ENCODE measurements at places on chromosomes 12 and 14.

- no peak for DNase-seq
Measured at GRCh38 chr14:25570483-25570882, 520.5 kb upstream of the STXBP6 start.

DNA sequence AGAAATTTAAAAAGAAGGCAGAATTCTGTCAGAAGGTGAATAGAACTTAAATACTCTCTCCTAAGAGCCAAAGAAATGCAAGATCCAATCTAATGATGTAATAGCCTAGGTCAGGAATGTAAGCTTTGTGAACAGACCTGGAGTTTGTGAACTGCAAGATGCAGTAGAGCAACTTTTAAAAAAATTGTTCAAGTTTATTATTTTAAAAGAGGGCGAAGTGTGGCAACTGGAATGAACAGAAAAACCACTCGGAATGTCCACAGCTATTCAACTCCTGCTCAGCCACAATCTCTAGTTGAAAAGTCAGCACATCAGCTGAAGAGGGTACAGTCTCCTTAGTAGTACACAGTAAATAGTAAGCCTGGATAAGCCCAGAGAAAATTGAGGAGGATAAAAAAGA lies 228.8 kb downstream of the PPFIA2 start:
- no peak for DNase-seq

GRCh38 chr12:110578694-110579534 lies 4.2 kb downstream of the PPTC7 start:
- DNase-seq: no peak

DNA sequence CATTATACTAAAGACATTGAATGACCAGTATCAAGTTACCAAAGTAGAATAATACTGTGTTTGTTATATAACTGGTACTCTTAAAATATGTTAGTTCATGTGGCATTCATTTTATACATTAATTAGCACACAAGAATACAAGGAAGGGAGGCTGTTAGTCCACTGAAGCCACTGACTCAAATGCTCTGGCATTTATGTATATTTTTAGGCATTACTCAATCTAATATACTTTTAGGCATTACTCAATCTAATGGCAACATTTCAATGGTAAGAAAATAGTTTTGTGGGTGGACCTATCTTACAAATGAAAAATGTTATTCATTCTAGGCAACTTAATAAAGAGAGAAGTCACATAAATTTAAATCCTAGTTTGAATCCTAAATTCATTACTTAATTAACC lies 874.4 kb upstream of the USP15 start:
- DNase-seq: no peak

DNA sequence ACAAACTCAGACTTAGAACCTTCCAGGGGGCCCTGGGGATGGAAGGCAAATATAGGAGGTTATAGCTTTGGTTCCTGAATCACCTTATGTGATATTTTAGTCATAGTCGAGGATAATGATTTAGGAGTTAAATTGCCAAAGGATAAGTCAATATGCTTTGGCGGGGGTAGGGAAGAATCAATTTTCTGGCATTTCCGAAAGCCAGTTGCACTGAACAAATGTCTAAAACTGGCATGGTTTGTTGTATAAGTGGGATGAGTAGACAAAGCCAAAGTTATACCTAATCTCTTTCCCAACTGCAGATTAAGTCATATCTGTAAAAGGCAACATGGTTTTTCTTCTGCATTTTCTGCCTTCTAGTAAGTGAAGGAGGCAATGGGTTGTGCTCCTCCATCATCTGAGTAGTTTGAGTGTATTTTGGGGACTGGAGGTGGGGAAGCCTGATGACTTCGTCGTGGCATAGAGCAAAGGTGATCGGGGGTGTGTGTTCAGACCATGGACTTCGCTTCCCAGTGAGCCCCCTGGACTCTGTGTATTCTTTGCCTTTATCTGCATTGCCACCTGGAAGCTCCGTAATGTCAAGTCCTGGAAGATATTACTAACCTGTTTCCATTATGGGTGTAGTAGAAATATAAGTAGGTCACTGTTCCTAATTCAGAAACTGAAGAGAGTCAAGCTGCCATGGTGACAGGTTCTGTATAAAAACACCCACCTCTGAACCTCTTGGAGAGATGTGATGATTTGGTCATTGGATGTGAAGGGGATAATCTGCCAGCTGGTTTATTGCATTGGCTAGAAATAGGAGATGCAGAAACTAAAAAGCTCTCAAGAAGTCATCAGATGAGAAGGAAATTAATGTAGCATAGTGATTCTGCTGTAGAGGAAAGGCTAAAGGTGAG lies 24.5 kb downstream of the PPFIBP1 start:
- no peak for DNase-seq

DNA sequence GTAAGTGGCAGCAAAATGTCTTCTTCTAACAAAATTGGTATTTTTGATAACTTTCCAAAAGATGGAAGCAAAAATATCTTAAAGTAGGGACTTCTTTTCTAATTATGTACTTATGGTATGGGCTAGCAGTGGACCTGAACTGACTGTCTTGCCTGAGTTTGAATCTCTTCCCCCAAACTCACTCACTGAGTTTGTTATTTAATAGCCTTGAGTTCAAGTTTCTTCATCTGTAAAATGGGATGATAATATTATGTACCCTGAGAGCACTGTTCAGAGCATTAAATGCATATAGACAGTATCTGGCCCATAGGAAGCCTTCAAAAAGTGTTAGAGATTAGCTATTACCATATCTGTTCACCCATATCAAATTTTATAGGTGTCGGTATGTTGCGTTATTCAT lies 210.4 kb upstream of the NUDT4 start:
- no peak for DNase-seq
